ENCODE measurements at places on chromosomes 2 and 18. TPM values are rescaled to one million over a fixed set of nuclear protein-coding genes. Genes with fewer than 3 reads are reported as not detected.

The ZNF804A gene
- 2.1 TPM for polyA plus RNA-seq

DNA sequence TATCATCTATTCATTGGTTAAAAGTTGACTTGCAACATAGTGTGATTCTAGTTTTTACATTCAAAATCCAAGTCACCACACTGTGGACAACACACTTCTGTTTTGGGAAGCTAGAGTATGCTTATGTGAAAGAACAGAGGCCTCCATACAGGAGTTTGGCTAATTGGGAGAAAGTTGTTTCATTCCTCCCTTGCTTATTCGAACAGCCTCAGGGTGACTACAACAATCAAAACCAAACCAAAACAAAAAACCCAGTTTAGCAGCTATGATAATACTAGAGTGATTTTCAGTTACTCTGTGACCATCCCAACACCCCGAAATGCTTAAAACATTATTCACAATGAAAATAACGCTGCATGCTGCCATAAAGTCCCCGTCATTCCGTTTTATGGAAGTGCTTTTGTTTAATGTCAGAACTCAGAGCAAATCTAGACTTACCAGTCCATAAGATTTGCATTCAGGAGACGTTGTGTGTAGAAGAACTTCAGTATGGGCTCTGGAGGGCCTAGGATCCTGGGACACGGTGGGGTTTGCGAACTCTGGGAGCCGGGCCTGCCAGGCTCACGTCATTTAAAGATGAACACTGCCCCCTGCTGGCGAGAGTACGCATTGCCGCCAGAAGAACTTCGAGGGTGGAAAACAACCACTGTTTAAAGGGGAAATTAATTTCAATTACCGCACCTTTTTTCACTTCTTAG is 111.4 kb downstream of the FTCDNL1 start:
- DNase-seq = peak; percentile 52

DNA sequence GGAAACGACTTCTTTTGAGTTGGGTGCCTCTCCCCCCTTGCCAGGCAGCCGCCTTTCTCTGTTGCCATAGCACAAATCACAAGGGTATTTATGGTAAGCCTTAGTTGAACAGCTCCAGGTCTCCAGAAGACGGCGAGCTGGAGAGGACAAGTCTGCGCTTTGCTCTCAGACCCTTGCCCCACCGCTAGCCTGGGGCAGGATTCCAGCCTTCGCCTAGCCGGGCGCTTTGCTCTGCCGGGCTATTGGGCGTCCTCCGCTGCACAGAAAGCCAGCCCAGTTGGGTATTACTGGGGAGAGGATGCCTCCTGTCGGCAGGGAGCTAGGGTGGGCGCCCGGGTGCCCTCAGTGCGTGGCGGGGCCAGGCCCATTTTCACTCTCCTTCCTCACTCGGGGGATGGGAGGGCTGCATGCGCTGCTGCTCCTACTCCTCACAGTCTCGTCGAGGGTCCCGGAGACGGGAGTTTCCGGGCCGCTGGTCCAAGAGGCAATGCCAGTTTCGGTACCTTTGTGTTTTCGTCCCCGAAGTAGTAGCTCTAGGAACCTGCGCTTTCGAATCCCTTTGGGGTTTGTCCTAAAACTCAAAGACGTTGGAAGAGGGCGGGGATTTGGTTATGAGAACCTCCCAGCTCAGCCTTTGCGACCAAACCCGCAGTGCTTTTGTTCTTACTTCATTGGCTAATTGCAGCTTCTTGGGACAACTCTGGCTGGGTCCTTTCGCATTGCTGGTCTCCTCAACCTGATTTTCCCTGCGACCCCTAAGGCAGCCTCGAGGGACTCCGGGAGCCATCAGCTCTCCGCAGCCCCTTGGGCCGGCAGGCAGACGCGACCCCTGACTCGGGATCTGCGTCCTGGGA is 3.6 kb upstream of the DLX2 start:
- peak; percentile 25 for DNase-seq

DNA sequence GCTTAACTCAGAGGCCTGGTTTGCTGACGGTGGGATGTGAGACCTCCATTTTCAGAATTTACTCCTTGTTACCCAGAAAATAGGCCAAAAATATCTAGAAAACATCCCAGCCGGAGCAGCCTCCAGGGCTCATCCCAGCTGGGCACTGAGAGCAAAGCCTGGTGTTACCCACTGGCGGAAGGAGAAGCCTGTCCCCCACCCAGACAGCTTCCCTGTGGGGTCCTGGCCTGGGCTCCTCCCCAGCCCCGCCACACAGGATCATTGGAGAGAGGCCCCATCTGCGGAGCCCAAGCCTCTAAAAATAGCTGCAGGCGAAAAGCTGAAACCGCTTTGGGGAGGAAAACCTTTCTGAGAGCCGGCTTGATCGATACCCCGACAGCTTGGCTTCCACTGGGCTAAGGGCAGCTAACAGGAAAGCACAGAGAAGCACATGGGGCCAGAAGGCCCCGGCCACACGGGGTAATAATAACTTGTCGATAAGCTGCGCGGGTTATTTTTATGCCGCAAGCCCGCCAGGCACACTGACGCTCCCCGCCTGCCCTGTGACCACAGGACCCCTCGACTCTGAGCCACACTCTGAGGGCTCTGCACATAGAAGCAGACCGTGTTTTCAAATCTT is 26.9 kb upstream of the FAHD2A start:
- no peak for DNase-seq

- no peak for DNase-seq
Observed at GRCh38 chr18:67794521-67794920, 278.0 kb upstream of the DSEL start.

DNA sequence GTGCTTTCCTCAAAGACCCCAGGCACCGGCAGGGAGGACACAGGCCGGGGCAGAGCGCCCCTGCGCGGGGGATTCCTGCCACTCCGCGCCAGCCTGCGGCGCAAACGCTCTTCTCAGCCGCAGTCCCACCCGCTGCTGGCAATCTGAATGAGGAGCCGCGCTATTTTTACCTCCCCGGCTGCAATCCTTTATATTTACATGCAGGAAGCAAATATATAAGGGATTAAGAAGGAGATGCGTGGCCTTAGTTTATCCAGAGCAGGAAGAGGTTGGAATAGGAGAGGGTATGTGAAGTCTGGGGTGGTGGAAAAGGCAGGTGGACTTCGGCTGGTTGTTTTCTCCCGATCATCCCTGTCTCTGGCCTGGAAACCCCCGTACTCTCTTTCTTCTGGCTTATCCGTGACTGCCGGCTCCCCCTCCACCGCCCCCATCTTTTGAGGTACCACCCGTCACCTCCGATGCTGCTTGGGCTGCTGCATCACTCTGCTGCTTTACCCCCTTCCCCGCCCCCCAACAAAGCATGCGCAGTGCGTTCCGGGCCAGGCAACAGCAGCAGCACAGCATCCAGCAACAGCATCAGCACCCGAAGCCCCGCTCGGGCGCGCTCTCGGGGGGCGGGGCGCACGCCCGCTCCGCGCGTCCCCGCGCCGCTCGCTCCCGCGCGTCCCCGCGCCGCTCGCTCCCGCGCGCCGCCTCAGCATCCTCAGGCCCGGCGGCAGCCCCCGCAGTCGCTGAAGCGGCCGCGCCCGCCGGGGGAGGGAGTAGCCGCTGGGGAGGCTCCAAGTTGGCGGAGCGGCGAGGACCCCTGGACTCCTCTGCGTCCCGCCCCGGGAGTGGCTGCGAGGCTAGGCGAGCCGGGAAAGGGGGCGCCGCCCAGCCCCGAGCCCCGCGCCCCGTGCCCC is at the start of gene ADAM23:
TSS of gene ADAM23 (plus strand) at position 700 of the 902 bp plus-strand sequence. CDS start 335 bp downstream, outside the sequence.
- peak; percentile 50 for DNase-seq

DNA sequence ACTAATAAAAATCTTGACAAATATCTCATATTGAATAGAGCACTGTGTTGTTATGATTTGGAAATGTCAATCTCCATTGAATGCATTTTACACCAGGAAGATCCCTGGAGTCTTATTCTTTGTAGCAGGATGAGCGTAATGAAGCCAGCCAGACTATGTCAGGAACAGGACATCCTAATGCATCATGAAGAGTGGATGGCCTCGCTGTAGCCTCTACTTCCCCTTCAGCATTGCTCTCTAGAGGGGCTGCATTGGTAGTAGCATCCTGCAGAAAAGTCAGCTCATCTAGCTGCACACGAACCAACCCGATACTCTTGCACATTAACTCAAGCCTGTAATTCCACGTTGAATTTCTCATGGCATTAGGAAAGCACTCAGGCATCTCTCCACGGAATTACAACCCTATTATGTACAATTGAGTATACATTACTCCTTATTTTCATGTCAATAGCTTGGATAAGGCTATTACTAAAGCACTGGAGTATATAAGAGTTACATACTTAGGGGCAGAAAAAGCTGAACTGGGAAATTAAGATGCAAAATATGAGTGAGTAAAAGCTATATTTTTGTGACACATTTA is 76.1 kb downstream of the CMPK2 start:
- no peak for DNase-seq

DNA sequence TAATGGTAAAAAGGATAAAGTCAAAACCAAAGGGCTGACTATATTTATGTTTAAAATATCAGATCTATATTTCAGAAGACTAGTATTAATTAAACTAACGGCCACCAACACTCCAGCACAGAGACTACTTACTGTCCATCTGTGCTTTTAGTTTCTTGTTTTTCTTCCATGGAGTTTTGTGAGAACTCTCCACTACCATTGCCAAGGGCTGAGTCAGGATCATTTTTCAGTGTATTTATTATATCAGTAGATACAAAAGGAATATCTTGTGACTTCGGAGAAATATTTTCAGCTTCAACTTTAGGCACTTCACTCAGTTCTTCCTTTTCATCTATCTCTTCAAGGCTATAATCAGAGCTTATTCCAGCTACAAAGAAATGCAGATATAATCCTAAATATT is 79.1 kb upstream of the GRB14 start:
- DNase-seq = no peak

DNA sequence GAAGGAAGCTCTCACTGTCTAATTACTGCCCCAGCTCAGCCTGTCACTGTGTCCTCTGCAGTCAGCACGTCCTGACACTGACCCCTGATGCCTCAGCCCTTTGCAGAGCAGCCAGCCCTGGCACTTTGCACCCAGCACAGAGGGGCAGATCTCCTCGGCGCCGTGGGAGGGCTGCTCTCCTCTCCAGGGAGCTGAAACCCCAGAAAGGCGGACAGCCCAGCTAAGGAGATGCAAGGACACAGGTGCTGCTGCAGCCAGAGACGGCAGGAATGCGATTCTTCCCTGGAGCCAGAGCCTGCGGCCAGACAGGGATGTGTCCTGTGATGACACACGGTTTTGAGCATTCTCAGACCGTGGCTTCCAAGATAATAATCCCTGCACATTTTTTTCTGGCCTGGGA is 34.5 kb upstream of the SIX3 start:
- no peak for DNase-seq

DNA sequence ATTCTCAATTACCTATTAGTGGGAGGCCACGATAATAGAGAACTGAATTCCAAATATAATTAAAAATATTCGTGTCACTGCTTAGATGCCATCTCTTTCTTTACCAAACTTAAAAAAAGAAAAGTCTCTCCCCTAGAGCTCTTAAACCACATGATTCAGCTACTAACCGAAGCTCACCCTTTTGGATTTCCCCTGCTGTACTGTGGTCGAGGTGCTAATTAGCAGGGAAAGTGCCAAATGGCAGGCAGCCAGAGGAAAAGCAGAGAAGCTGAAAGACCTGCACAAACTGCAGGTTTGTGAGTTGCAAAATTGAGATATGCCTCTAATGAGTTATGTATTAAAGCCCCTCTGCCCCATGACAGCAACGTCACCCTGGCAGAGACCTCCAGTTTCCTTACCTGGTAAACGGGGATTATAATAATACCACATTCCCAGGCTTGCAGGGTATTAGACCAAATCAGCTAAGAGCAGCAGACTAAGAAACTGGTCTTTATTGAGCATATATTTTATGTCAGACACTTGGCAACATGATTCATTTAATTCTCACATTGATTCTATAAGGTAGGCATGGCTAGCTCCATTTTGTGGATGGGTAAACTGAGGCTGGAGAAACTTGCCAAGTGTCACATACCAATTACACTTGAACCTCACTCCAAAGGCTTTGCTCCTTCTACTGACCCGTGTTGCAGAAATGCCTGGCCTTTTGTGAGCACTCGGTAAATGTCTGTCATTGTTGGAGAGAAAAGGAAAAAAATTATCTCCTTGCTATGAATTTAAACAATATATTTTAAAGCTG is 259.7 kb downstream of the LPIN1 start:
- no peak for DNase-seq

GRCh38 chr2:128145651-128146050 is 54.7 kb downstream of the UGGT1 start:
- no peak for DNase-seq

Measured in left kidney (tissue), 8 donors.